ENCODE measurements at places on chromosomes 5 and 9.

DNA sequence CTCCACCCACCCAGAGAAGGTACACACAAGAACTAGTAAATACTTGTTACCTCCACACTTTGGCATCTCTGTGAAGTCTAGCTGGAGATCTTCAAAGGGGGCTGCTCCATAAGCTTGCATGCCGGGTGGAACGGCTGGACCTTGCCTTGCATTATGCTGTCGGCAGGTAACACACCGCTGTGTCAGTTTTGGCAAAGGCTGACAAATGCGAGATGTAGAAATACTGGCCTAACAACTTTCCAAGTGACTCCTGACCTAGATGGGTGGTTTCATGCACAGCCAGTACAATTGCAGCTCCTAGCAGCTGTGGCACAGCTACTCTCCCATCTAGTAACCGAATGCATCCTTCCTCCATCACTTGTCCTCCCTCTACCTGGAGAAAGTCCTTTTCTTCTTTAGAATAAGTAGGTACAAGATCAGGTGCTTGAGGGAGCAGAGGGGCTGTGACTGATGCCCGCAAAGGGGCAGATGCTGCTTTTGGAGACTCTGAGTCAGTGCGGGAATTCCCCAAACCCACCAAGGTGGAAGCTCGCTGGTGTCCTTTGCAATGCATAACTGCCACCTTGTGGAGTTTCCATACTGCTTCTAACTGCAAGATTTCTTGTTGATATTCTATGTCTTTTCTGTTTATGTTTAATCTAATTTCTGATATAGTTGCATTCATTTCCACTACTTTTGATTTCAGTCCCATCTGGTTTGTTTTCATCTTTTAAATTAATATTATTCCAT lies 78.4 kb downstream of the TMEM161B start:
- no peak overlapping the region for H3K4me3 ChIP-seq
- H3K27ac ChIP-seq, result no peak overlapping the region
- DNase-seq, result no peak
- H3K36me3 ChIP-seq, result no peaks in the 10 kb centered on the region

DNA sequence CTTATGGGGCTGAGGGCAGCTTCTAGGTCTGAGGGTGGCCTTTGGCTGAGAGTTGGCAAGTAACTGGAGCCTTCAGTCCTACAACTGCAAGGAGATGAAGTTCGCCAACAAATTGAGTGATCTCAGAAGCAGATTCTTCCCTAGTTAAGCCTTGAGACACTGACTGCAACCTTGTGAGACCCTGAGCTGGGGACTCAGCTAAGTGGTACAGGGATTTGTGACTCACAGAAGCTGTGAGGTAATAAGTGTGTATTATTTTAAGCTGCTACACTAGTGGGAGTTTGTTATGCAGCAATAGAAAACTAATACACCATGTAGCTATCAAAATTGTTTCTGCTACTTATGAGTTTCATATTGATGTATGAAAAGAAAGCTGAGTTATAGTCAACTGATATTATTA lies 279.2 kb downstream of the PIK3R1 start:
- H3K4me3 ChIP-seq, result no peak overlapping the region
- H3K27ac ChIP-seq, result no peak overlapping the region
- no peaks in the 10 kb centered on the region for H3K27me3 ChIP-seq
- DNase-seq, result no peak

- DNase-seq, result peak; percentile 91
- H3K36me3 ChIP-seq, result no peaks in the 10 kb centered on the region
These were observed 26.6 kb downstream of the EGR1 start for GRCh38 chr5:138491669-138492559.

- H3K4me1 ChIP-seq, result no peaks in the 10 kb centered on the region
- H3K36me3 ChIP-seq, result no peaks in the 10 kb centered on the region
- no peak overlapping the region for H3K27ac ChIP-seq
- DNase-seq, result no peak
- no peaks in the 10 kb centered on the region for H3K27me3 ChIP-seq
- no peak overlapping the region for H3K4me3 ChIP-seq
These were observed 36.4 kb upstream of the SV2C start for GRCh38 chr5:76046741-76047140.

- H3K27me3 ChIP-seq, result no peaks in the 10 kb centered on the region
- H3K4me1 ChIP-seq, result peaks cover 5% of the 10 kb centered on the region
- no peak for DNase-seq
- H3K4me3 ChIP-seq, result no peak overlapping the region
- no peaks in the 10 kb centered on the region for H3K36me3 ChIP-seq
These were observed 67.4 kb downstream of the MRPS27 start for GRCh38 chr5:72252574-72253155.
